ENCODE measurements at places on chromosomes 2 and 18.

GRCh38 chr18:69664399-69664798, 263.7 kb downstream of the DOK6 start:
- DNase-seq, result no peak

DNA sequence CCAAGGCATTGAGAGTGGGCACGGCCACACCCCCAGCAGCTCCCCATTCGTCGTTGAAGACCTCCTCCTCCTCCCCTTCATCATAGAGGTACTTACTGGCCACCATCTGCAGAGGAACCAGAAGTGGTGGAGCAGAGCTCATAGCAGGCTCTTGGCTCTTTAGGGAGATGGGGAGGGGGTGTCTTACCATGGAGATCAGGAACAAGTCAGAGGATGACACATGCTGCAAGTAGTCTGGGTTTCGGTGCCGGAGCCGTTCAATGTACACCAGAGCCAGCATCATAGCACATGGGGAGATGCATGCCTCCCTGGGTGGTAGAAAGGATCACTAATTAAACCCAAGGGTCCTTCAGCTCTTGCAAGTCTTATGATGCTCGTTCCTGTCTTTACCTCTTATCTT, 1.9 kb downstream of the CNPPD1 start:
- no peak for DNase-seq

- DNase-seq, result no peak
These were observed 26.0 kb upstream of the RUFY4 start for GRCh38 chr2:218043100-218043499.

DNA sequence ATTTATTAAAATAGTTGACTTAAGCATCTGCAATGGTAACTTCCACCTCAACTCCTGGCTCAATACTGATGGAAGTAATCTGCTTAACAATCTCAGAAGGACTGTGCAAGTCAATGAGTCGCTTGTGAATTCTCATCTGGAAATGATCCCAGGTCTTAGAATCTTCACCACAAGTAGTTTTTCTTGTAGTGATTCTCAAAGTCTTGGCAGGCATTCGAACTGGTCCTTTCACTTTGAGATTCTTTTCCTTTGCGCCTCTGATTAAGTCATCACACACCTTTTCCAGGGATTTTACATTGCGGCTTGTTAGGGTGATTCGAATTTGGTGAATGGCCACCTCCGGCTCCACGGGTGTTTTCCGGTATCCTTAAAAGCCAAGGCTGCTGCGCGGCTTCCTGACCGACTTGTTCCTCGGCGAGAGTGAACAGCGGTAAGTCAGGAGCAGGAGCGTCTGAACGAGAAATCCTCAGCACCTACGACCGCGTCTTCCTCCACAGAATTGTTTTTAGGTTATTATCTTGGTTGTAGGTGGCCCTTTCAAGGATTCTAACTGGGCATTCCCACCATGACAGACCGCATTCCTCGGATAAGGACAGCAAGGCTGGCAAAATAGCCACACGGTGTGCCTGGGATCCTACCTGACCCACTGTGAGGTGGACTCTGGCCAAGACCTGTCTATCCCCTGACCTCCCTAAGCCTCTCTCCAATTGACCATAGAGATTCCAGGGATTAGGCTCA, 23.8 kb upstream of the SLC20A1 start:
- DNase-seq, result no peak

GRCh38 chr2:105746177-105747080, 1.7 kb downstream of the NCK2 start:
- DNase-seq, result peak; percentile 17

- DNase-seq, result no peak
These were observed 182.9 kb upstream of the TANK start for GRCh38 chr2:160977376-160977775.

GRCh38 chr2:132443106-132443505, 26.5 kb downstream of the GPR39 start:
- no peak for DNase-seq

DNA sequence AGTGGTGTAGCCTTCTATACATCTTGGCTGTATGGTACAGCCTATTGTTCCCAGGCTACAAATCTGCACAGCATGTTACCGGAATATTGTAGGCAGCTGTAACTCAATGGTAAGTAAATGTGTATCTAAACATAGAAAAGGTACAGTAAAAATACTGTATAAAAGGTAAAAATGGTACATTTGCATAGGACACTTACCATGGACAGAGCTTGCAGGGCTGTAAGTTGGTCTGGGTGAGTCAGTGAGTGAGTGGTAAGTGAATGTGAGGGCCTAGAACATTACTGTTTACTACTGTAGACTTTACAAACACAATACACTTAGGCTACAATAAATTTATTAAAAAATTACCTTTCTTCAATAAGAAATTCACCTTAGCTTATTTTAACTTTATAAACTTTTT, 3.7 kb upstream of the MRPS9 start:
- DNase-seq, result no peak

DNA sequence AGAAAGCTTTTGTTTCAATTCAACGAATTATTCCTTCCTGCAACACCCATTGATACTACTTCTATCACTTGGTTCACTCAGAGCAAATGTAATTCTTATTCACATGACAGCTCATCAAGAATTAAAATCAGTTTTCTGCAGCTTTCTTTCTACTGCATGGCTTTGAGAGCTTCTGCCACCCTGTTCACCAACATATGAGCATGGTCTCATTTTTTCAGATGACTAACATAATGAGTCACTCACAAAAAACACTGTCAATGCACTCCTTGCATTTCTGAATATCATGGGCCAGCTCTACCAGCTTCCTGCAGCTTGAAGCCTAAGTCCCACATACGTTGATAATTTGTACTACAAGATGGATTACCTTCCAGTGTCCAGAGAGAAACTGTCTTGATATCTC, 342.9 kb downstream of the LRATD1 start:
- DNase-seq, result no peak

GRCh38 chr2:10835052-10835970, 22.7 kb upstream of the PDIA6 start:
- peak; percentile 76 for DNase-seq

- peak; percentile 92 for DNase-seq
These were observed 111.8 kb downstream of the STPG4 start for GRCh38 chr2:47043142-47043890.

- DNase-seq, result peak; percentile 84
These were observed 117.5 kb downstream of the DDX1 start for GRCh38 chr2:15708865-15709820.

DNA sequence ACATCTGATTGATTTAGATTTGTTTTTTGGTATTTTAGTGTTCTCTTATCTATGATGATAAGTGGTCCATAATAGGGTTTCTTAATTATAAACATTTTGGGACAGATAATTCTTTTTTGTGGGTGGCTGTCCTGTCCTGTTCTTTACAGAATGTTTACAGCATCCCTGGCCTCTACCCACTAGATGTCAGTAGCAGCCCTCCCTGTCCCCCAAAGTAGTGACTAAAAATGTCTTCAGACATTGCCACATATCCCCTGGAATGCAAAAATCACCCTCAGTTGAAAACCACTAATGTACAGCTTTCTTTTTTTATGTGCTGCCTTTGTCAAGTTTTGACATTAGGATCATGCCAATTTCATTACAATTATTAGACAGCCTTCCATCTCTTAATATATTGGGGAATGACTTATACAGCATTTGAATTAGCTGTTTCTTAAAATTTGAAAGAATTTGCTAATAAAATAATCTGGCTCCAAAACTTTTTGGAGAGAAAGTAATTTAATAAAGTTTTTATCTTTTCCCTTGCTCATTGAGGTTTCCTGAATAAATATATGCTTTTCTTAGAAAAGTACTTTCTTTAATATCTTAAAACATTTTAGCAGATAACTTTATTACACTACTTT, 19.5 kb downstream of the WIPF1 start:
- DNase-seq, result peak; percentile 69

DNA sequence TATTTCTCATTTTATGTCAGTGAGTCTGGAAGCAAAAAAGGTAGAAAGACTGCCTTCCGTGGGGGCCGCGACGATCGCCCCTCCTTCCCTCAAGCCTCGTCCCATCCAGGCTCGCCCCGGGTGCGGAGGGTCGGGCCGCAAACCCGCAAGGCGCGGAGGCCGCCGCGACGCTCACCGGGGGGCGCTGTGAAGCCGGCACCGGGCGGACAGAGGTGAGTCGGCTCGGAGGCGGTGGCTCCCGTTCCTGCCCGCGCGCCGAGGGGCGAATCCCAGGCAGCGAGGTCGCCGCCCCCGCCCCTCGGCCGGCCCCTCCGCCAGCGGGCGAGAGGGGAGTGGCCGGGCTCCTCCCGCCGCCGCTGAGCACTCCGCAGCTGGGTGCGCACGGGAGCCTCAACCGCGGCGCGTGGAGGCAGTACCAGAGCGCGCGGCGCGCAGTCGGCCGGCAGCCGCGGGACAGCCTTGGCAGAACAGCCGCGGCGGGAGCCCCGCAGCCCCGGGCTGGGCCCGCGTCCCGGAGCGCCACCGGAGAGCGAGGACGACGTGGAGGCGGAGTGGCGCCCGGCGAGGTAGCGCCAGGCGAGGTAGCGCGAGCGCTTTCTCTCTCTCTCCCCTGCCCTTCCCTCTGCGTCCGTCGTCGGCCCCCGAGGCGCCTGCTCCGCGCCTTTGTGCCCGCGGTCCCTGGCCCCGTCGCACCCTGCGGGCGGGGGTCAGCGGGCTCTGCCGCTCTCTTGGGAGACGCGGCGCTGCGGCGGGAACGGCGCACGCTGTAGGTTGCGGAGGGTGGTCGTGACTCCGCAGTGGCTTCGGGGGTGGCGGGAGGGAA, at the start of gene MYO1B:
TSS of gene MYO1B (plus strand) at position 359 of the 823 bp plus-strand sequence. CDS start 31,492 bp downstream, outside the sequence.
- peak; percentile 90 for DNase-seq

Data from dermis blood vessel endothelial cell (primary cell).